Caco-2 (cell line): ENCODE measurements at places on chromosomes 7 and 10. TPM values are rescaled to one million over a fixed set of nuclear protein-coding genes. Genes with fewer than 3 reads are reported as not detected.

Gene CAV1
- 4.9 and 6.0 TPM in 2 replicates for total RNA-seq

Gene PANK1
- 22.7 and 24.0 TPM in 2 replicates for total RNA-seq

Gene PYROXD2
- 2.2 and 4.9 TPM in 2 replicates for total RNA-seq

Gene FZD1
- total RNA-seq, result 1.2 and 1.5 TPM in 2 replicates

Gene C7orf57
- not detected in 2 replicates for total RNA-seq

Gene AS3MT
- 6.4 and 8.6 TPM in 2 replicates for total RNA-seq

DNA sequence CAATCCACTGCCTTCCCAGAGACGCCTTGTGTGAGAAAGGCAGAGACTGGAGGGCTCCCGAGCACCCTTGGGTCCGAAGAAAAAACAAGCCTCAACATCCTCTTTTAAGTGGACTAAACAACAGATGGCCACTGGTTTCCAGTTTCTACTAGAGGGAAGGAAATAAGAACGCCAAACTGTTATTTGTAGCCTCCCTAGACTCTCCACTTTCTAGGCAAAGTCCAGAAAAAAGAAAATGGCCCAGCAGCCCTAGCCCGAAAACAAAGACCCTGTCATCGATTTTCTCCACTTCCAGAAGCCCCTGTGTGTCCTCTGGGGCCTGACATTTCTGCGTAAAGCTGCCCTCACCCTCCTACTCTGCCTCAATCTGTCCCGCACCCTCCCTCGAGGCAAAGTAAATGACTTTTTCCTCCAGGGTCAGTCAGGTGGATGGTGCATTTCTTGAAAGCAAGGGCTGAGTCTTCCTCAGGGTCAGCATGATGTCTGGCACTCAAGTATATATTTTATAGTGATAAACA lies 6.0 kb downstream of the RGS10 start:
- DNase-seq, result no peak
- no peaks in the 10 kb centered on the region for H3K27me3 ChIP-seq
- no peak overlapping the region for H3K27ac ChIP-seq
- no peak overlapping the region for H3K4me3 ChIP-seq
- peaks cover 9% of the 10 kb centered on the region; the same call in 1 of the 2 replicates for H3K4me1 ChIP-seq
- no peaks in the 10 kb centered on the region for H3K36me3 ChIP-seq

GRCh38 chr10:119784340-119785067 lies 58.7 kb downstream of the INPP5F start:
- no peak overlapping the region for H3K4me3 ChIP-seq
- no peaks in the 10 kb centered on the region for H3K27me3 ChIP-seq

DNA sequence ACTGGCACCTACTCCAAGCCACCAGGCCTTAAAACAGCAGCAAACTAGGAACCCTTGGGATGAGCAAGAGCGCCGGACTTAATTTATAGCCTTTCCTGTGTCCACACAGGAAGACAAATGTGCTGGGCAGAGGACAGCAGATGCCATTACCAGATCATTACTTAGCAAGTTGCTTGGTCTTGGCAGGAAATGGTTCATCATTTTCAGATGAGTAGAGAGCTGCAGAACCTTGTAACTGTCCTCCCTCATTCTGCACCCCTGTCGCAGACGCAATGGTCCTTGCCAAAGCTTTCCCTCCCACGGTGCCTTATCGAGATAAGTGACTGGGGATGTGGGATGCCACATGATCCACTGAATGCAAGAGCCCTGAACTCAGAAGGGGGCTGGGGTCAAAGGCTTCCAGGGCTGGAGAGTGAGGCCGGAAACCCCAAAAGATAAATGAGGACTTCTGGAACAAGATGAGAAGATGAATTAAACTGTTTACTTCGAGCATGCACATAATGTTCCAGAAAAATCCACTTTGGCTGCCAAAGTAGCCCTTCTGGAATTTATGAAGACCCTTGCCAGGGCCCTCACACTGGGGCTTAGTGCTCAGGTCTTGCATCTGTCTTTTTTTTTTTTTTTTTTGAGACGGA lies 145.6 kb upstream of the ZNF32 start:
- no peak overlapping the region for H3K4me3 ChIP-seq
- H3K27ac ChIP-seq, result no peak overlapping the region
- no peak for DNase-seq
- H3K27me3 ChIP-seq, result no peaks in the 10 kb centered on the region

- no peak overlapping the region for H3K4me3 ChIP-seq
- no peak for DNase-seq
- no peaks in the 10 kb centered on the region; the same call in 1 of the 2 replicates for H3K36me3 ChIP-seq
- H3K27me3 ChIP-seq, result no peaks in the 10 kb centered on the region
- H3K27ac ChIP-seq, result no peak overlapping the region
Observed at GRCh38 chr7:139730746-139731612, 46.8 kb downstream of the HIPK2 start.

DNA sequence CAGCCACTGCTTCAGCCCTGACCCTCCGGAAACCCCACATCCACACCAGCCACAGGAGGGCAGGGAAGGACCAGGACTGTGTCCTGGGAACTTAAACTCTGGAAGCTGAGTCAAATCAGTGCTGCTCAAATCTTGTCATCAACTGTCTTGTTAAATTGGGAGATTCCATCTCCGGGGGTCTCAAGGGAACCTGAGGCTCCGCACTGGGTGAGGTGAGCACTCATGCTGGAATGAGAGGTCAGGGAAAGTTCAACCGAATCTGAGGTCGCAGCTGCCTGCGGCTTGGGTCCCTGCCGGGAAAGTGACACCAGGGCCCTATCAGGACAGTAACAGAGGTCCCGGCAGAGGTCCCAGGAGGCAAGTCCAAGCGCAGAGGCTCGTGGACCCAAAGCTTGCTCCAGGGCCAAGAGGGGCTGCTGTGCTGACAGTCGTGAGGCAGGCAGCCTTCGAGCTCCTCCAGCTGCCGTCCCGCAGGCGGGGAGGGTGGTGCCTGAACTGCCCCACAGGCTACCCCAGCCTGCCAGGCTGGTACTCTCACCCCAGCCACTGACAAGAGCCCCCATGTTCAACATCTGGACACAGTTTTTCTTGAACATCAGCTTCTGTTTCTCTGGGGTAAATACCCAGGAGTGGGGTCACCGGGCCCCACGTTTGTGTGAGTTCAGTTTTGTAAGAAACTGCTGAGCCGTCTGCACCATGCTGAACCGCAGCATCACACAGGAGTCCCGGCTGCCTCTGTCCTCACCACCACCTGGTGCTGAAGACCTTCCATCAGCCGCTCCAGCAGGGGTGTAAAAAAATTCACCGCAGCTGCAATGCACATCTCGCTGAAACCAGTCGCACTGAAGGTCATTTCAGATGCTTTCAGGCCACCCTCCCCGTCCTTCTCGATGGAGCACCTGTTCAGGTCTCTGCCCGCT lies 101.0 kb downstream of the DIP2C start:
- no peak for DNase-seq
- no peaks in the 10 kb centered on the region for H3K4me1 ChIP-seq
- H3K27me3 ChIP-seq, result no peaks in the 10 kb centered on the region
- H3K36me3 ChIP-seq, result no peaks in the 10 kb centered on the region
- no peak overlapping the region for H3K27ac ChIP-seq

DNA sequence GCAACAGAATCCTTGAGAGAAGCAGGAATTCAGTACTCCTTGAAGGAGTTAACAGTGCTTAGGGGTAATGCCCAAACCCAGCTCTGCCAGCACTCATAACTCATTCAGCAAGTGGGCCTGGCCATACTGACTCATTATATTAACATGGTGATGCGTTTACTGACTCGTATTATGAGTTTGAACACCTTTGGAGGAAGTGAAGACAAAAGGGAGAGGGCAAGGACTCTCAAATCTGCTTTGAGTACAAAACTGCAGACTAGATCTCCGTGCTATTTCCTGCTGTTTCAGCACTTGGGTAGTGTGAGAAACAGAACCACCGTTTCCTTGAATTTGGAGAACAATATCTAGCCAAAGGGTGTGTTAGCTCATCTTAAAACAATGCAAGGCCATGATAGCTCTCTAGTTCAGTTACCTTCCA lies 30.8 kb downstream of the SLC16A9 start:
- H3K27ac ChIP-seq, result no peak overlapping the region
- H3K27me3 ChIP-seq, result no peaks in the 10 kb centered on the region
- DNase-seq, result no peak
- H3K4me1 ChIP-seq, result peaks cover 10% of the 10 kb centered on the region
- no peaks in the 10 kb centered on the region for H3K36me3 ChIP-seq
- no peak overlapping the region for H3K4me3 ChIP-seq

GRCh38 chr10:30967650-30968410 lies 63.8 kb downstream of the ZNF438 start:
- H3K4me3 ChIP-seq, result no peak overlapping the region
- H3K4me1 ChIP-seq, result no peaks in the 10 kb centered on the region
- DNase-seq, result no peak
